Aorta (tissue), 5 donors: ENCODE measurements at places on chromosomes 6 and 20. TPM values are rescaled to one million over a fixed set of nuclear protein-coding genes. Genes with fewer than 3 reads are reported as not detected.

DNA sequence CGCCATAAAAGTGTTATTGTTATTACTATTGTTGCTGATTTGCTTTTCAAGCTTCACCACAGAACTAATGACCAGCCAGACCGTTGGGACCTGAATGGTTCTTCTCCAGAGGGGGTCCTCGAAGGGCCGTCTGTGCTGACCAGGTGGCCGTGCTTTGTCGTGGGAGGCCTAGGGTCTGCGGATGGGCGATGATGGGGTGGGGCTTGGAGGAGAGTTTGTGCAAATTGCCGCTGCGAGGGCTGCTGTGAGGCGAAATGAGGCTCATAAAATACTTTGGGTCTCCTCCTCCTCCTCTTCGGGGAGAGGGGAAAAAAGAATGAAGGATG lies 6.0 kb upstream of the ZBTB22 start:
- no peaks in the 10 kb centered on the region for H3K27me3 ChIP-seq
- peaks cover 2% of the 10 kb centered on the region for H3K36me3 ChIP-seq
- peak overlapping the region; percentile 41 for H3K27ac ChIP-seq

DNA sequence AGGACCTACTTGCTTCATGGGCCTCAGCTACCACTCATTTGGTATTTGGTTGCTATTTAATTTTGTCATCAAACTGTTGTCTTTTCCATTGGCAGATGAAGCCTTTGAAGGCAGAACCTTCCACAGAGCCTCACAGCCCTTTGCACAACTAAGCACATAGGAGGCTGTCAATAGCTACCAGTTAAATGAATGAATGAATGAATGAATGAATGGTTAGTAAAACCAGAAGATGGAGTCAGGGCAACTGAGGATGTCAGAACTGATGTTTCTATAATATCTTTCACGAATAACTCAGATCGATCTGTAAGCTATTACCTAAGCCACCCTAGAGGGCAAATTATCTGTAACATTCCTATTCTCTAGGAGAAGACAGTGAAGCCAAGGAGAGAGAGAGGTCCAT lies 19.1 kb downstream of the BNIP5 start:
- no peaks in the 10 kb centered on the region for H3K4me1 ChIP-seq
- no peak overlapping the region for H3K4me3 ChIP-seq
- DNase-seq, result no peak
- no peaks in the 10 kb centered on the region for H3K36me3 ChIP-seq

The SNRPB2 gene
- total RNA-seq, result 39.4 TPM

The ABHD16B gene
- not detected for total RNA-seq

The TCP11 gene
- total RNA-seq, result 0.36 TPM

The CLPSL1 gene
- not detected for total RNA-seq
